ENCODE measurements at places on chromosomes 7 and 10. TPM values are rescaled to one million over a fixed set of nuclear protein-coding genes. Genes with fewer than 3 reads are reported as not detected.

The ODAD2 gene
- total RNA-seq: 1.5 TPM

The NEUROG3 gene
- total RNA-seq: not detected

The AGAP9 gene
- 4.8 TPM for total RNA-seq

The DMTF1 gene
- total RNA-seq: 78.1 TPM

The ESYT2 gene
- total RNA-seq: 123 TPM

The NRAP gene
- not detected for total RNA-seq

The VWDE gene
- 0.30 TPM for total RNA-seq

The PRSS37 gene
- not detected for total RNA-seq

The CYP2C19 gene
- total RNA-seq: not detected

The TNS3 gene
- total RNA-seq: 78.2 TPM

The NPFFR1 gene
- not detected for total RNA-seq

The AGR3 gene
- total RNA-seq: not detected

The TMEM72 gene
- not detected for total RNA-seq

The HNRNPA2B1 gene
- total RNA-seq: 105 TPM

The TUBB8 gene
- total RNA-seq: not detected

The PAPOLB gene
- not detected for total RNA-seq

The NOLC1 gene
- 19.6 TPM for total RNA-seq

The PTF1A gene
- total RNA-seq: not detected

The CPEB3 gene
- 0.92 TPM for total RNA-seq

The FEZF1 gene
- total RNA-seq: not detected

The PCDH15 gene
- total RNA-seq: under 0.01 TPM

The CFAP69 gene
- 5.0 TPM for total RNA-seq

The NPC1L1 gene
- total RNA-seq: not detected

The COL28A1 gene
- 0.32 TPM for total RNA-seq

The SLC13A1 gene
- total RNA-seq: not detected

The CALCR gene
- not detected for total RNA-seq

The GRM3 gene
- total RNA-seq: not detected

The TSPAN33 gene
- 1.2 TPM for total RNA-seq

The HOGA1 gene
- 0.32 TPM for total RNA-seq

The DPY19L1 gene
- total RNA-seq: 52.0 TPM

The NUB1 gene
- total RNA-seq: 31.8 TPM

The GPR26 gene
- total RNA-seq: not detected

The SORBS1 gene
- 20.9 TPM for total RNA-seq

The PCLO gene
- 0.59 TPM for total RNA-seq

The DLX5 gene
- total RNA-seq: 0.30 TPM

The STEAP4 gene
- total RNA-seq: not detected

The ARPC1A gene
- 311 TPM for total RNA-seq

The ACHE gene
- 0.30 TPM for total RNA-seq

The ADRB1 gene
- not detected for total RNA-seq

The KCP gene
- 0.30 TPM for total RNA-seq

The GSTO2 gene
- 2.6 TPM for total RNA-seq
